ENCODE measurements at places on chromosomes 6 and 20.
A peak's percentile ranks its signal among the peaks of the same experiment; 100 is the strongest.

GRCh38 chr6:125981571-125982185 lies 4.7 kb upstream of the TRMT11 start:
- DNase-seq: no peak
- H3K36me3 ChIP-seq: no peaks in the 10 kb centered on the region
- H3K27ac ChIP-seq: no peak overlapping the region
- H3K27me3 ChIP-seq: no peaks in the 10 kb centered on the region
- H3K4me1 ChIP-seq: peaks cover 4% of the 10 kb centered on the region
- H3K4me3 ChIP-seq: no peak overlapping the region

GRCh38 chr6:139699335-139699734 lies 324.9 kb upstream of the CITED2 start:
- no peaks in the 10 kb centered on the region for H3K4me1 ChIP-seq
- no peaks in the 10 kb centered on the region for H3K36me3 ChIP-seq
- no peak overlapping the region for H3K4me3 ChIP-seq

- no peaks in the 10 kb centered on the region for H3K27me3 ChIP-seq
- H3K36me3 ChIP-seq: peaks cover 40% of the 10 kb centered on the region
- H3K27ac ChIP-seq: peak overlapping the region; percentile 59
These were observed 23.6 kb downstream of the TBC1D7 start for GRCh38 chr6:13304580-13305260.

DNA sequence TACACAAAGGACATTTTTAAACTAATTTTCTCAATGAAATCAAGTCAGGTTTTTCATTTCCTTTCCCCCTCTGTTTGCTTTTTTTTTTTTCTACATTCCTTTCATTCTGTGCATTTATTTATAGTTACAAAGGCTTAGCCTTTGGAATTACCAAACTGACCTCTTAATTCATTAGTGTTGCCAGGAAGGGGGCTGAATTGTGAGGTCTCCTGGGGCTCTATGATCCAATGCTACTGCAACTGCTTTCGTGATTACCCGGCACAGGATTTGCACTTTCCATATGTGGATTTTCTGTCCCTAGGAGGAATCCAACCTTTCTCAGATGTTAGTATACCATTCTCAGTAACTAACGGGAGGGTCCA lies 35.3 kb downstream of the NEDD9 start:
- no peak overlapping the region for H3K27ac ChIP-seq
- H3K27me3 ChIP-seq: no peaks in the 10 kb centered on the region
- H3K36me3 ChIP-seq: peaks cover 50% of the 10 kb centered on the region
- peaks cover 34% of the 10 kb centered on the region for H3K4me1 ChIP-seq

GRCh38 chr6:37454420-37455140 lies 21.6 kb downstream of the CMTR1 start:
- H3K36me3 ChIP-seq: peaks cover 61% of the 10 kb centered on the region
- DNase-seq: no peak
- no peak overlapping the region for H3K4me3 ChIP-seq
- no peak overlapping the region for H3K27ac ChIP-seq

DNA sequence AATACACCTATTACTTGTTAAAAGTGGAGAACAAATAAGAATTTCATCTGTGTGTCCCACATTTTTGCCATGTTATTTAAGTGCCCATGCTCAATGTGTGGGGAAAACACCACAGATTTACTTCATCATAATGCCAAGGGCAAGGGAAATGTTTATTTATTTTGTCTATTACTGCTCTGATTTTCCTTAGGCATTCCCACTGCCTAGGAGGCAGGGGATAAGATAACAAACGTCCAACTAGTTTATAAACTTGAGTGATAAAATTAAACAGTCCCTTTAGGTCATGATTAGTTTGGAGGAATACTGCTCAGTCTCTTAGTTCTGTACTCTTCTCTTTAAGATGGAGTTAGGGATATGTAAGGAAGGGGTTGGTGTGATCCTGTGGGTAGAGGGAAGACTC lies 598.4 kb upstream of the MARCKS start:
- H3K36me3 ChIP-seq: no peaks in the 10 kb centered on the region
- no peak for DNase-seq
- no peak overlapping the region for H3K4me3 ChIP-seq
- no peaks in the 10 kb centered on the region for H3K27me3 ChIP-seq
- no peaks in the 10 kb centered on the region for H3K4me1 ChIP-seq

DNA sequence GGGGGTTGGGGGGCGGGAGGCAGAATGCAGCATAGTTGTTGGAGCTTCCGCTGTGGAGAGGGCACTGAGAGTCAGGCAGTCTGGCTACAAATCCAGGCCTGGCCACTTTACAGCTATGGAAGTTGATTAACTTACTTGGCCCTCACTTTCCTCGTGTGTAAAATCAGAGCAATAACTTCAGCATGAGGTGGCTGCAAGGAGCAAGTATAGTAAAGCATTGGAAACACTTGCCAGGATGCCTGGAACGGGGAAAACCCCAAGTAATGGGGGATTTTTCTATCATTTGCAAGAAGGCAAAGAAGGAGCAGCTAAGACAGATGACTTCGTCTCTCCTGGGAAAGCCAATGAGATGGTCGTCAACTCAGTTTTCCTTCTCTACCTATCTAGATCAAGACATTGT lies 35.8 kb downstream of the AGPAT4 start:
- H3K27ac ChIP-seq: no peak overlapping the region
- H3K4me1 ChIP-seq: peaks cover 14% of the 10 kb centered on the region
- no peaks in the 10 kb centered on the region for H3K27me3 ChIP-seq
- H3K4me3 ChIP-seq: no peak overlapping the region
- peaks cover 7% of the 10 kb centered on the region for H3K36me3 ChIP-seq

GRCh38 chr20:23826541-23827021 lies at the start of gene CST2:
Gene CST2, minus strand, starts transcription at chr20:23826729. Its CDS starts 69 bp downstream, at chr20:23826660.
- peaks cover 1% of the 10 kb centered on the region for H3K27me3 ChIP-seq
- H3K27ac ChIP-seq: no peak within 1 kb of the TSS
- no peaks in the 10 kb centered on the region for H3K4me1 ChIP-seq
- H3K4me3 ChIP-seq: no peak within 1 kb of the TSS

DNA sequence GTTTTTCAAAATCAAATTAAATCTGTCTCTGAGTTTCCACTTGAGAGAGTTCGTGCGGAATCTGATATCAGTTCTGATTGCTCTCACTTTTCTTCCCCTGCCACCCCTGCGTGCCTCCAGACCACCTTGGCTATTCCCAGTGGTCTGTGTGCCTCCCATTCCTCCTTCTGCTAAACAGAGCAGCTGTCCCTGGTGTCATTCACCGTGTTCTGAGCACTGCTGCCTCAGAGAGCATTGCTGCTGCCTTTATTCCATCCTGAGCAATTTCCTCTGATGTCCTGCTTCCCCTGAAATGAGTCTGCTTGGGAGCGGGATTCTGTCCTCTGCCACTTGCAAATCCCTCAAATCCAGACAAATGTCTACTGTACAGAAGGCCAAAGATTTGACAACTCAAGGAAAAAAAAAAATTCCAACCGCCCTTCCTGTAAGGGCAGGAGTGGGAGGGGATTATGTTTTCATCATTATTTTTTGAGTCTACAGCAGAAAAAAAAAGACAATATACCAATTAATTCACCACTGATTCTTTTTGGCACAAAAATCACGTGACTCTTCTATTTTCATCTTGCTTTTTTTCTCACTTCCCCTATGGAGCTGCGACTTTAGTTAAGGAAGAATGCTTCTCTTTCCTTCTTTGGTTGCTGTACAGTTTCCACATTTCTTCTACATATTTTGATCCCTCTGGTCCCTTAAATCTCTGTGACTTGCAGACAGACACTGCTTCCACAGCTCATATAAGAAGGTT lies 833.0 kb downstream of the EPHA7 start:
- no peak overlapping the region for H3K27ac ChIP-seq
- no peaks in the 10 kb centered on the region for H3K36me3 ChIP-seq
- no peaks in the 10 kb centered on the region for H3K4me1 ChIP-seq
- no peak overlapping the region for H3K4me3 ChIP-seq
- DNase-seq: no peak
- no peaks in the 10 kb centered on the region for H3K27me3 ChIP-seq

GRCh38 chr20:49496043-49496442 lies 13.6 kb upstream of the KCNB1 start:
- no peaks in the 10 kb centered on the region for H3K36me3 ChIP-seq
- H3K4me3 ChIP-seq: no peak overlapping the region
- no peak overlapping the region for H3K27ac ChIP-seq
- H3K27me3 ChIP-seq: peaks cover 46% of the 10 kb centered on the region
- no peak for DNase-seq
- no peaks in the 10 kb centered on the region for H3K4me1 ChIP-seq

DNA sequence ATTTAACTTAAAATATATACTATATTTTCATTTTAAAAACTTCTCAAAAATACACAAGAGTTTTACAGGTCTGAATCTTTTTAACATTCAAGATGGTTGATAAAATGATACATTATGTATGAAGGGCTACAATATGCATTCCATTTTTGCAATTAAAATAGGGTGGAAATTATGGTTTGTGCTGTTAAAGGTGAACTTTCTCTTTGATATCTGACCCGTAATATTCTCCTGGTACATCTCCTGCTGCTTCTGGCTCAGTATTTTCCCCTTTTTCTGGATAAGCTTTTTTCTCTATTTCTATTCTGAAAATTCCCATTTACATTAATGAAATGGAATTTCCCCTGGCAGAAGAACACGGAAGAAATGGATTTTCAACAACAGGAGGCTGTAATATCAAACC lies 27.4 kb upstream of the LCA5 start:
- peaks cover 2% of the 10 kb centered on the region for H3K27me3 ChIP-seq
- no peaks in the 10 kb centered on the region for H3K4me1 ChIP-seq
- DNase-seq: no peak

GRCh38 chr6:36839749-36840431 lies 646 bp upstream of the CPNE5 start:
- DNase-seq: peak; percentile 48
- peaks cover 36% of the 10 kb centered on the region for H3K27me3 ChIP-seq
- H3K36me3 ChIP-seq: no peaks in the 10 kb centered on the region
- H3K27ac ChIP-seq: no peak overlapping the region
- peak overlapping the region; percentile 21 for H3K4me3 ChIP-seq
- peaks cover 14% of the 10 kb centered on the region for H3K4me1 ChIP-seq

DNA sequence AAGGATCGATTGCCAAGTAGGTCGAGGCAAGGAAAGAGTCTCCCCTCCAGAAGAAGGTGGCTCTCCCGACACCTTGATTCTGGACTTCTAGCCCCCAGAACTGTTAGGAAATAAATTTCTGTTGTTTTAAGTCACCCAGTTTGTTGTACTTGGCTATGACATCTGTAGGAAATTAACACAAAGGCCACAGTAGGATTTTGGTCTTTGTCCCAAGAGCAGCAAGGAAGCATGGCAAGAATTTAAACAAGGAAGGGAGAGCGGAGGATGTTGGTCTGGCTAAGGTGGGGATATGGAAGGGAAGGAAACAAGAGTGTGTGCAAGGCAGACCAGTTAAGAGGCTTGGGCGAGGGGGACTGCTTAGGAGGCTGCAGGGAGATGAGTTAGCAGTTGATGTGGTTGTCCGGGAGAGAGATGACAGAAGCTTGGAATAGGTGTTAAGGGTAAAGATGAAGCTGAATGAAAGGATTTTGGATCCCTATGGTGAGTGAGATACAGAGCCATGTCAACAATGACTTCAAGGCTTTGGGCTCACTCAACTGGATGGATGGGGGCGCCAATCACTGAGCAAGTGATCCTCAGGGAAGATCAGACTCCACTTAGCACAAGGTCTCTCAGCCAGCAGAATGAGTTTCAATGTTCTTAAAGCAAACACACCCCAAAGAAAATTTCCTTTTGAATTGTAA lies 140.5 kb upstream of the ZNF217 start:
- no peak overlapping the region for H3K27ac ChIP-seq
- no peak for DNase-seq
- H3K4me3 ChIP-seq: no peak overlapping the region
- H3K27me3 ChIP-seq: no peaks in the 10 kb centered on the region
- H3K4me1 ChIP-seq: peaks cover 50% of the 10 kb centered on the region
- no peaks in the 10 kb centered on the region for H3K36me3 ChIP-seq

DNA sequence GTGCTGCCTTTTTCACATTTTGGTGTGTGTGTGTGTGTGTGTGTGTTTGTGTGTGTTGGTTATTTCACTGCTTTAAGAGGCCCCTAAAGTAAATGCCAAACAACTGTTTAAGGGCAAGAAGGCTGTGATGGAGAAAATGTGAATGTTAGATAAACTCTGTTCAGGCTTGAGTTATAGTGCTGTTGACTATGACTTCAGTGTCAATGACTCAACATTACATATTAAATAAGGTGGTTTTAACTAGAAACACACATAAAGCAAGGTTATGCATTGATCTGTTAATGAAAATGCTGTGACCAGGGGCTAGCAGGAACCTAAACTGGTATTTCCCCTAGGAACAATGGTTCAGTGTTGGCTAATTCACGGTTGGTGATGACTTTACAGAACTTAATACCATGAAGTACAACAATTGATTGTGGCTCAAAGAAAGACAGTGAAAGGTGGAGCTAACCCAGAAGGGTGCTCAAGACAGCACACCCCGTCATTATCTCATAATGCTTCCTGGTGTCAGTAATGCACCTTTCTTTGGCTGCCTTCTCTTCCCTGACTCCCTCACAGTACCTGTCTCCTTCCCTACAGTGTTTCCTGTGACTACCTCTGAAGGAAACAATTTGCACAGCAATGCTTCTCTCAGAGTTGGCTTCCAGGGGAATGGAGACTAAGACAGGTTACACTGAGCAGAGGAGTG lies 116.1 kb downstream of the RIN2 start:
- peaks cover 5% of the 10 kb centered on the region for H3K27me3 ChIP-seq
- no peak overlapping the region for H3K27ac ChIP-seq
- H3K36me3 ChIP-seq: no peaks in the 10 kb centered on the region
- DNase-seq: no peak

DNA sequence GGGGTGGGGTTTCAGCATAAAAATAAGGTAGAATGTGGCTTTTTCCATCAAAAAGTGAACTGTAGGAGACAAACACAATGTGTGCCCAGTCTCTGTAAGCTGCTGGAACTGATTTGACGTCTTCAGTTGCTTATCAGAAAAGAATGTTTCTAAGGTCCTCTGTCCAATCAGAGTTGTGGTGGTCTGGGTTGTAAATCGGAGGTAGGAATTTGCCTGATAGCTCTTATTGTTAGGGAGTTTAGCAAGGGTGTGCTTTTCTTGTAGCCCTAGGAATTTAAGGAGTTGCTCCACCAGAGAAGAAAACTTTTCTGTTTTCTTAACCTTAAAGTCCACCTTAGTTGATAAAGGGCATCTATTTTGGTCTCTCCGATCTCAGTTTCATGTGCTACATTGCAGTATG lies 10.4 kb upstream of the SSTR4 start:
- no peaks in the 10 kb centered on the region for H3K4me1 ChIP-seq
- no peak overlapping the region for H3K27ac ChIP-seq
- H3K27me3 ChIP-seq: no peaks in the 10 kb centered on the region

DNA sequence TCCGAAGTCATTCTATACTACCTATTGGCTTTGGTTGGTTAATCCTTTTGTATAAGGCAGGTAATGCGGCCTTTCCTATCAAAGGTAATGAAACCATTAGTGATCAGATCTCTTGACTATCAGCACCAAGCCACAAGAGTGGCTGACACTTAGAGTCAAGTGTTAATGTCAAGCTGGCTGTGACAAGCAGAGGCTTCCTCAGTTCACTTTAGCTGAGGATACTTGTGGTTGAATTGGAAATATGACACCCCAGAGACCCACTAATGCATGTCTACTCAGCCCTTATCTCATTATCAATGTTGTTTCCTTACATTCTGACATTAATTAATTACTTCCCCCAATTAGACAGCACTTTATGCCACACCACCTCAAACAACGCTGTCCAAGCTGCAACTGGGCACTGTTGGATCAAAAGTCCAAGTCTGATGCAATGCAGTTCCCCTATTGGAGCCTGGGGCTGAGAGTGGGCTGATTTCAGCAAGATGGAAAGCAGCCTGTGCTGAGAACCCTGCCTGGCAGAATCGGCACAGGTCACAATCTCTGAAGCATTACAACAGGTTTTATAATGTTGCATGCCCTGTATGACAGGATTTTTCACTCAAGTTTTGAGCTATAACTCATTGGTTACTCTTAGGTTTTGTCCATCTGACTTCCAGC lies 273.5 kb downstream of the COL12A1 start:
- no peaks in the 10 kb centered on the region for H3K27me3 ChIP-seq
- no peak overlapping the region for H3K27ac ChIP-seq
- no peak overlapping the region for H3K4me3 ChIP-seq

- no peak overlapping the region for H3K4me3 ChIP-seq
- DNase-seq: no peak
- no peak overlapping the region for H3K27ac ChIP-seq
- no peaks in the 10 kb centered on the region for H3K27me3 ChIP-seq
These were observed 6.6 kb downstream of the FOXS1 start for GRCh38 chr20:31838646-31839292.
